ENCODE measurements at places on chromosomes 5 and 9.

- no peak for DNase-seq
Measured at GRCh38 chr5:179624841-179625271, 1.4 kb upstream of the HNRNPH1 start.

DNA sequence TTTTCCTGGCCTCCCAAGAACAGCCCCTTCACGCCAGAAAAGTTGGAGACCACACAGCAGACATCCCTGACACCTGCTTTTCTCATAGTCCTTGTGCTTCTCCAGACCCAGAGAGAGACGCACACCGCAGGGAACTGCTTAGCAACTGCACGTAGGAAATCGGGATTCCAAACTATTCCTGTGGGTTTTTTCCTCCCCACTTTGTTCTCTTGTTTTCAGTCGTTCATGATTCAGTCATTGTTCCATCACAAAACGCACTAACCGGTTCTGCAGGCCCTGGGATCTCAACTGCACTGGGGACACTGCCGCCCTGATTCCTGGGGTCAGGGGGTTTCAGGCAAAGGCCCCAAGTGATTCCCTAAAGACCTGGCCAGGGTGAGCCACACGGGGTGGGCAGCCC is 588.0 kb upstream of the KLF4 start:
- DNase-seq: no peak

DNA sequence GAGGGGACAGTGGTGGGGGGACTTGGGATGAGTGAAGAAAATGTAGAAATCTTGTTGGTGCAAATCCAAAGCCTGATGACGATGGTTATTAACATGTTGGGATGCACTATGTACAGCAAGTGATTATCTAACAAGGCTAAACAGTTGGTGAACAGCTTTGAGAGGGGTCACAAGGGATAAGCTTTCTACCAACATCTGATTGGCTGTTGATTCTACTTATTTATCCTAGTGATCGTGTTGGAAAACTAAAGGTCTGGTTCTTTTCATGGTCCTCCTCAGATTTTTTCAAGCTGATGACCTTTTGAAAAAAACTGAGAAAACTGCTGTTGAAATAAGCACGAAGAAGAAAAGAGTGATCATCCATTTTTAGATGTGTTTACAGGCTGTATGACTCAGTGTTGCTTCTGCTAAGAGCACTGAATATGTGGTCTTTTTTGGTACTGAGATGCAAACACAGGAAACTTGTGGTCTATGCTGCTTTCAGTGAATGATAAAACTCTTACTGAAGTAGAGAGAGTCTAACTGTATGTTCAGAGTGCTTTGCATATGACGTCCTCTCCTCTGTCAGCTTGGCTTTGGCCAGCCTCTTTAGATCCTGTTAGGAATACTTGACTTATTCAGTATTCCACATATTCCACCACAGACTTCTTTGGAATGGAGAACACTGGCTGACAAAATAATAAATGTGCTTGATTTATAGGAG is 174.8 kb downstream of the SLF1 start:
- DNase-seq: peak; percentile 4

DNA sequence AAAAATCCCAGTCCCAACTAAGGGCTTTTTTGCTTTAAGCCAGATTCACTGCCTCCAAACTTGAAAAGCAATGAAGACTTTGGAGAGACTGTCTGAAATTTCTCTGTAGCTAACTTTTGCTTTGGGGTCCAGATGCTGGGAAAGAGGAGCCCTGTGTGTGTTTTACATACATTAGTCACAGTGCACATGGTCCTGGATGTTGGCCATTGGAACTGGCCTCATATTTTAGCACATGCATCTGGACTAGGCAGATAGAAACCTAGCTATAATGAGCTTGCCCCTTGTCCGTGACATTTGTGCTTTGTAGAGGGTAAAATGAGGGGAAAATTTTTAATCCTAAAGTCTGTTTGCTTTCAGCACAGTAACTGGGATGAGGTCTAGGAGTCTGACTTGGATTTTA is 421.7 kb downstream of the CDK5RAP2 start:
- no peak for DNase-seq

DNA sequence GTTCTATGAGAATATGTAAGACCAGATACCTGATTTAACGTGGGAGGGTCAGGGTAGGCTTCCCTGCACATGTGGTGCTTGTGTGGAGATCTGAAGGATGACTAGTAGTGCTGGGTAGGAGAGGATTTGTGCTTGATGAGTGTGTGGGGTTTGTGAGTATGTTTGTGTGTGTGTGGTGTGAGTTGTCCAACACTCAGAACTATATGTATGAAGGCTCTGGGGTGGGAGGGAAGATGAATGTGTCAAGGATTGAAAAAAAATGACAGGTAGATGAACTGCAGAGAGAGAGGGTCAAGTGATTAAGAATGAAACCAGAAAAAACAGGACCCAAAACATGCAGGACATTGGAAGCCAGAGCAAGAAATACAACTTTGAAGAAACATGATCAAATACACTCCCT is 154.6 kb upstream of the NR3C1 start:
- no peak for DNase-seq

DNA sequence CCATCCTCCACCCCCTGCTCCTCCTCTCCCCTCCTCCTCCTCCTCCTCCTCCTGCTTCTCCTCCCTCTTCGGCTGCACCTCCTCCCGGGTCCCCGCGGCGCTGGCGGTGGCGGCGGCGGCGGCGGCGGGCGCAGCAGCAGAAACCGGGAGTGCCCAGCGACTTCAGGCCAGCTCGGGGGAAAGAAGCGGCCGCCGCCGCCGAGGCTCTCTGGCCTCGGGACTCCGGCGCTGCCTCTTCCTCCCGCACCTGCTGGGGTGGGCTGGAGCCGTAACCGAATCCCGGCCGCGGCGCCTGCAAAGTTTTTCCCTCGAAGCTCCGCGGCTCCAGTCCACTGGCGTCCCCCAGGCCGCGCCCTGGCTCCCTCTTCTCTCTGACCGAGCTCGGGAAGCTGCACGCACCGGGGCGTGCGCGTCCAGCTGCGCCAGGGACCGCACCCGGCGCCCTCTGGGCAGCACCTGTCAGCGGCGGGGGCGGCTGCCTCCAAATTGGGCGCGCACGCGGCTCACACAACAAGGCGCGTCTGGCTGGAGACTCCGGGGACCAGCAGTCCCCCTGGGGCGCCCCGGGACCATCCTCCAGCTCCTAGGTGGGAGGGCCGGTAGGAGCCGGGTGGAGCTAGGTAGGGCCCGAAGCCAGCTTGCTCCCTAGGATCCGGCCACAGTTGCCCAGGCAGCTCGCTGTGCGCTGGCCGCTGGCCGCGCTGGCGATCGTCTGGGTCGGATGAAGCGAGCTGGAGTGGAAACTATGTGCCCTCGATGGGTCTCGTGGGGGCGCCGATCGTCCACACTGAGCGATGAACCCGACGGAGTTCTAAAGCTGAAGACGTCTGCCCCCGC is at the start of gene MCTP1:
Gene MCTP1 (minus strand): TSS at position 523 of the 837 bp plus-strand sequence.
- no peak for DNase-seq

DNA sequence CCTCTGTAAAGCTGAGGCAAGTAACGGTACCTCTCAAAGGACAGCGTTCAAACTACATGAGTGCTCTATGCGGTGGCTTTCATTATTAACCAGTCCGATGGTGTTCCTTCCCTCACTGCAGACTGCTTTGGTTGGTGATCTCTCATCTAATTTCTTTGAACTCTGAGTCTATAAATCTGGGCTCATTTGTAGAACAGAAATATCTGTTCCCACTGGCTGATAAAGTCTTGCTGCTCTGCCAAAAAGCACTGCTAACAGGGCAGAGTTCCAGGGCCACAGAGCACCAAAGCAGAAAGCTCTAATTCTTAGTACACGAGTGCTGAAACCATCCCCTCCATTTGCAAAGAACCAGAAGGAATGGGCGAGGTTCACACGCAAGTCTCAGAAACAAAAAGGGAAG is 81.9 kb downstream of the MED27 start:
- DNase-seq: no peak

GRCh38 chr5:164373876-164374275 is 868.5 kb downstream of the MAT2B start:
- no peak for DNase-seq
